ENCODE measurements at places on chromosomes 12 and 14.

- DNase-seq: no peak
Observed at GRCh38 chr12:86719381-86719780, 463.2 kb upstream of the MGAT4C start.

GRCh38 chr12:5884285-5884684 is 60.8 kb downstream of the ANO2 start:
- DNase-seq: no peak

- peak; percentile 99 for DNase-seq
Observed at GRCh38 chr14:103333754-103334643, at the start of gene EIF5. TSS of gene EIF5 (plus strand) at chr14:103334237. CDS start at chr14:103335861, 1,624 bp downstream.

DNA sequence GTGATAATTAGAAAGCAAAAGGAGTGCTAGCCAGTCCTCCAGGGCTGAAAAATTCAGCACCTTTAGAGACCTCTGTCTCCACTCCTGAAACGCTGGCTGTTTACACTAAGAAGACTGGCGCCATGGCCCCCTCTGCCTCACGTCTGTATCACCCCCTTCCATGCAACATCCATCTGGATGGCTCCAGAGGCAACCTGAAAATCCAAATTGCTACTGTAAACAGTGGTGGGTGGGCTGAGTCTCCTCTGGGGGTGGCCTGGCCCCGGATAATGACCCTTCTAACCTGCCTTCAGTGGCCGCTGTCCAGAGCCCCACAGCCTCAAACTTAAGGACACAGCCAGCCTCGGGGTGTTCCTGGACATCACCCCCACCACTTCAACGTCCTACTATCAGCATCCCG is 1.4 kb downstream of the PRKD1 start:
- no peak for DNase-seq

DNA sequence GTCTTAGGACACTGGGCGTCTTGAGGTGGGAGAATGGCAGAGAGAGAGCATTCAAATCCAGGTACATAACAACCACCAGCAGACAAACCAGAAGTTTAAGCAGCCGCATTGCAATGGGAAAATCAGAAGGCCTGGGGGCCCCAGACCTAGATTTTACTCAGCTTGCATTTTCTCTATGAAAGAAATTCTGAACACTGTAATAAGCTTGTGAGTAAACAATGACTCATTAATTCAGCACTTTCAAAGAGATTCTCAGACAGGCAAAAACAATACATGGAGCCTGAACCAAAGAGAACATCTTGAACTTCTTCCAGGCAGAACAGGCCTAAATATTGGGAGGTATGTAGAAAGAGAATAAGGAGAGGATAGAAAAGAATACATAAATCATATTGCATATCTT is 69.8 kb upstream of the IFNG-AS1 start:
- no peak for DNase-seq

DNA sequence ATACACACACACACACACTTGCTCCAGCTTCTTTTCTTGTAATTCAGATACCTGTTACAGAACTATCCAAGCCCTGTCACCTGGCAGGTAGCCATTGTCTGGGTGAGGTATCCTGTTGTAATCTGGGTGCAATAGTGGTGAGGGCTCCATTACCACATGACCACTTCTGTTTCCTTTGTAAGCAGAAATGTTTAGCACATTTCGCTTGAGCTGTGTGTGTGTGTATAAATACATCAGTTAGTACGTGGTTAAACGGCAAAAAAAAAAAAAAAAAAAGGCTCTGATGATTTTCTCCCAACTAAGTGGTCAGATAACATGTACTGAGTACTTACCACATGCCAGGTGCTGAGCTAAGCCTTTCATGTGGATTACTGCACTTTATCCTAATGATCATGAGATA is 129.3 kb upstream of the SSTR1 start:
- DNase-seq: peak; percentile 10

DNA sequence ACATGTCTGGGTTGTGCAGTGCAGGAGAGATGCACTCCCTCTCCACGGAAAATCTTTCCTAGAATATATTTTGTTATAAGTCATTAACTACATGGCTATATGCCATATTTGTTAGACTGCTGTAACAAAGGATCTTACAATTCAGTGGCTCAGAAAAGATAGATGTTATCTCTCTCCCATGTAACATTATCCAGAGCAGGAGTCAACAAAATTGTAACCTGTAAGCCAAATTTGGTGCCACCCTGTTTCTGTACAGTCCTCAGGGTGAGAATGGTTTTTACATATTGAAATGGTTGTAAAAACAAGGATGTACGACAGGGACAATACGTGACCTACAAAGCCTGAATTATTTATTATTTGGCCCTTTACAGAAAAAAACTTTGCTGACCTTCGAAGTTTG is 155.5 kb downstream of the KIF21A start:
- DNase-seq: no peak

DNA sequence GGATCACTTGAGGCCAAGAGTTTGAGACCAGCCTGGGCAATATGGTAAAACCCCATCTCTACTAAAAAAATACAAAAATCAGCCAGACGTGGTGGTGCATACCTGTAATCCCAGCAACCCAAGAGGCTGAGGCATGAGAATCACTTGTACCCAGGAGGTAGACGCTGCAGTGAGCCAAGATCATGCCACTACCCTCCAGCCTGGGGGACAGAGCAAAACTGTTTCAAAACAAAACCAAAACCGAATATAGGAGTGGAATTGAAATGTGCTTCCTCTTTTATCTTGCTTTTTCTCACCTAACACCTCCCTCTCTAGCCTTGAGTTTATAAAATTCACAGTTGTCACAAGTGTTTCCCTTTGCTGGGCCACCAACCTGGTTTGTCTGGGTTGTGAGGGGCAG is 181.9 kb downstream of the PAH start:
- no peak for DNase-seq

- DNase-seq: no peak
Observed at GRCh38 chr14:91716999-91717398, 14.9 kb downstream of the CATSPERB start.

DNA sequence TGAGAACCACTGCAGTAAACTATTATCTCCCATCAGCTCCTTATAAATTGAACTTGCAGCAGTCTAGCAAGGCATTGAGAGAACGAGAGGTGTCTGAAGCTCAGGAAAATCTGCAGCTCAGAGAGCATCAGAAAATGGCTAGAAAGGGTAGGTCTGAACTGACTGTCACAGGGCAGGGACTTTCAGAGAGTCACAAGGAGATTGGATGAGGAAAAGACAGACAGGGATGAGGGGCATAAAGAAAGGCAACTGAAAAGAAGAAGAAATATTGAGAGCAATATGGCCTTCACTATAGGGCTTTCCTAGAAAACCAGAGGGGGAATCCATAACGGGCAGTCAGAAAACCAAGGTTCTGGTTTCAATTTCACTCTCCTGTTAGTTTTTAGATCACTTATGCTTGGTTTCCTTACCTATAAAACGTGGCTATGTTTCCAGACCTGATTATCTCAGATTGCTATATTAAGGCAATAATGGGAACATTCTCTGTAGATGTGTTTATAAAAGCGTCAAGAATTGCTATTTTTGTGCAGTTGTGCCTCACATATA is 40.9 kb downstream of the PDE6H start:
- no peak for DNase-seq

DNA sequence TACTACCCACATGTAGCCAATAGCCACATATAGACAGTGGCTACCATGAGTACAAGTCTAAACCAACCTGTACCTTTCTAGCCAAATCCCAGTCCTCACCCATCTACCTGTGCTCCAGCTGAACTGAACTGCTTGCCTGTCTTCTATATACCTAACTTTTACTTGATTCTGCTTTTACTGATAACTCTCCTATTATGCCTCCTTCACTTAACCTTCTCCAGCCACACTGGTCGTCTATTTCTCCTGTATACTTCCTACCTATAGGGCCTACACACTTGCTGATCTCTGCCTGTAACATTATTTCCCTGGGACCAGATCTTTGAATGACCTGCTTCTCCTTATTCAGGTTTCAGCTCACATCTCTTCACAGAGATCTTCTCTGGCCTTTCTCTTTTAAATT is 26.0 kb upstream of the MSRB3 start:
- DNase-seq: no peak

GRCh38 chr14:69331206-69331605 is 66.9 kb downstream of the ERH start:
- no peak for DNase-seq

DNA sequence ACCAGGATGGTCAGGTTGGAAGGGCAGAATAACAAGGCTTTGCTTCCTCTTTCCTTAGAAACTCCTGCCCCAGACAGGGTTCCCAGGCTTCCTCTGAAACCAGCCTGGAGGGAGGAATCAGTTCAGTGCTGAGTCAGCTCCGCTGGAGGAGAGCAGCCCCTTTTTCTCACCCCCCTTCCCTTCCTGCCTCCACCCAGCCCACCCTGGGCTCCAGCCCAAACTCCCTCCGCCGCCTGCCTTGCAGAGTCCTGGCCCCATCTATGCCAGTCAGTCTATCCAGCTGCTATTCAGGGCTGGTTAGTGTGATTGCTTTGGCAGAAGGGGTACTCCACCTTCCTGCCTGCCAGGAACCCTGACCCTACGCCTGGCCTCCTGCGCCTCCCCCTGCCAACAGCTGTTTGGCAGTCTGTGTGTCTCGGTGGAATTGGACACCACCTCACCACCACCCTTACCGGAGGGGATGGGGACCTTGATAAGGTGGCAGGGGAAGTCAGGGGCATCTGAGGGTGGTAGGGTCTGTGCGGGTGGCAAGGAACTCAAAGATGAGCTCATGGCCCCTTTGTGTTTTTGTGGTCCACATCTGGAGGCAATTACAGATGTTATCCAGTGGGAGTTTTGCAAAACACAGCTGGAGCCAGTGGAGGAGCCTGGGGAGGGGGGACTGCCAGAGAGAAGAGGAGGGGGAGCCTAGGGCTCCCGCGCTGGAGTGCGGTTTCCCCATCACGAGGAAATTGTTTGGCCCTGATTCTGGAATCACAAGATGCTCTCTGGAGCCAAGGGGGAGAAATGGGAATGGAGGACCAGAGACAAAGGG is 12.2 kb downstream of the MMP14 start:
- DNase-seq: no peak

GRCh38 chr14:39015964-39016577 is 87.0 kb downstream of the SEC23A start:
- DNase-seq: no peak

- DNase-seq: no peak
Observed at GRCh38 chr12:93186131-93186530, 191.6 kb upstream of the NUDT4 start.

- DNase-seq: no peak
Observed at GRCh38 chr12:31361730-31362114, 35.8 kb upstream of the SINHCAF start.

Measured in stimulated activated CD4-positive, alpha-beta T cell treated with anti-CD3 and anti-CD28 coated beads, Interleukin-4, amount 100 ng/mL, for 24 hours (primary cell).